ENCODE measurements at places on chromosomes 13 and 19. TPM values are rescaled to one million over a fixed set of nuclear protein-coding genes. Genes with fewer than 3 reads are reported as not detected.

OR7D2 gene
- 0.08 TPM for total RNA-seq

SIGLEC10 gene
- total RNA-seq = 1.4 TPM

ATP4B gene
- not detected for total RNA-seq

SPIB gene
- 46.0 TPM for total RNA-seq

ATXN8OS gene
- not detected for total RNA-seq

ATP12A gene
- 1.4 TPM for total RNA-seq

DNA sequence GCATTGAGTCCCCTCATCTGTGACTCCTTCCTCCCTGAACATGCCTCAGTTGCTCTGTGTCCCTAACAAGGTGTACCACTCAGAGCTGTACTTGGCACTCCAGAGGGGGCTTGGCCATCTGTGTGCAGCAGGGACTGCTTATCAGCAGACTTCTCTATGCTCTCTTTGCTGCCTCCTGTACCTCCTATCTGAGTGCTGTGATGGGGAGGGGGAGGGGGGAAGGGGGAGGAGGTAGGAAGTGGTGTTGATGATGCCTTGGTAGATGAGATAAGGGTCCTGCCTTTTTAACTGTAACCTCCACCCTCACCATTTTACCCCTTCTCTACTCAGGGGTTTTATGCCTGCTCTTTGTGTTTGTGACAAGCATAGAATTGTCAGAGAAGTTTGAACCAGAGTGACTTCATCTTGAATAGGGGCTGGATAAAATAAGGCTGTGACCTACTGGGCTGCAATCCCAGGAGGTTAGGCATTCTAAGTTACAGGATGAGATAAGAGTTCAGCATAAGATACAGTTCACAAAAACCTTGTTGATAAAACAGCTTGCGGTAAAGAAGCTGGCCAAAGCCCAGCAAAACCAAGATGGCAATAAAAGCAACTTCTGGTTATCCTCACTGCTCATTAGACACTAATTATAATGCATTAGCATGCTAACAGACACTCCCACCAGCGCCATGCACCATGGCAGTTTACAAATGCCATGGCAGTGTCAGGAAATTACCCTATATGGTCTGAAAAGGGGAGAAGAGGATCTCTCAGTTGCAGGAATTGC lies 13.2 kb downstream of the PCDH8 start:
- no peak for DNase-seq

GRCh38 chr13:110533771-110534670 lies 27.5 kb downstream of the RAB20 start:
- DNase-seq = no peak

GRCh38 chr13:45368571-45368970 lies 27.6 kb upstream of the TPT1 start:
- no peak for DNase-seq

- DNase-seq = no peak
These were observed 5.1 kb downstream of the GRK1 start for GRCh38 chr13:113672002-113672651.

DNA sequence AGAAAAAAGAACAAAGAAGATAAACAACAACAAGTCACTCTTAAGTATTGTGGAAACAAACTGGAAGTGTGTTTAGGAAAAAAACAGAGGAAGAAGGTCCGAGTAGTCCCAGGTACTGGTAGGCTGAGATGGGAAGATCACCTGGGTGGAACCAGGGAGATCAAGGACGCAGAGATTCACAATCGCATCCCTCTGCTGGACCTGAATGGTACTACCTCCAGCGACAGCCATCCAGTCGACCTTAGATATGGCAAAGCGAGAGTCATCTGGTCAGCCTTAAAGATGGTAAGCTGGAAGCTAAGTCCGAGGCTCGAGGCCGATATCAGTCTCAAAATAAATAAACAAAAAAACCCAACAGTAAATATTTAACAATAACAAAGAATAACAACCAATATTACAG lies 44.9 kb upstream of the ZNF91 start:
- DNase-seq = no peak

- no peak for DNase-seq
These were observed 561.0 kb upstream of the KLF12 start for GRCh38 chr13:74695021-74695800.

DNA sequence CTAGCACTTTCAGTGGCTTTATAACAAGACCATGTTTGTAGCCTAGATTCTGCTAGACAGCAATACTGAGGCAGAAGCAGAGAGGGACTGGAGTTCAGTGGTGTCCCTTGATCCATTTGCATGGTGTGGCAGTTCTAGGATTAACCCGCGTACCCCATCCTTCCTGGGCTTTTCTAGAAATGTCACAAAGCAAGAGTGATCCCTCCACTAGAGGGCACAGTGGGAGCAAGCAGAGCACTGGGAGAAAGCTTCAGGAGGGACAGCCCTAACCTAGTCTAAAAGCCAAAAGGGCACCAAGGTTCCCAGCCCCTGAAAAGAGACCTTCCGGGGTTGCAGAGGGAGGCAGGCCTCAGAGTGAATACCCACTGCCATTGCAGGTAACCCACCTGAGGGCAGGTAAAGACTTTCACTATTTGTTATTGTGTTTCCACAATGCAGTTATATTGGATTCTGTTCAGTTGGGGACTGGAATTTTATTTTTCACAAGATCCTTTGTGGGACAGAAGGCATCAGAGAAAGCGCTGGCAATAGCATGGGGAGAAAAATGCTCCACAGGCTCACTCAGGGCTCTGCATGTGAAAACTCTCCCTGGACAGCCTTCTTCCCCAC lies 170.6 kb downstream of the FLT1 start:
- DNase-seq = peak; percentile 71

DNA sequence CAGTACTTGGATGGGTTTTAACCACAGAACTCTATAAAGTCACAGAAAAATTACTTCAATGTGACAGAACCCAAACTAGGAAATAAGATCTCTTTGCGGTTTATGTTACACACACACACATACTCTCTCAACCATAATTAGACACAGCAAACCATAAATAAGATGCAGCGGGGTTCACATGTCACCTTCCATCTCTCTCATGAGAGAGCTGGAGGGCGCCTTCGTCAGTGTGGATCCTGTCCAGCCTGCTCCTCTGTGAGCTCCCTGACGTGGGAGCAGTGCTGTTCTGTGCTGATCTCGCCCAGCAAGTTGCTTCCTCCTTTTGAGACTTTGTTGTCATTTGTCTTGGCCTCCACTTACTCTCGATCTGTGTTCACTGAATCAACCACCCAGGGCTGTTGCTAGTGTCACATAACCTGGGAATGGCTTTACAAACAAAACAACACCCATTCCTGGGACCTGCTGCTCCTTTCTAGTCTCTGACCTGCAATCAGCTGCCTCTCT lies 204.9 kb upstream of the KL start:
- DNase-seq = peak; percentile 31

DNA sequence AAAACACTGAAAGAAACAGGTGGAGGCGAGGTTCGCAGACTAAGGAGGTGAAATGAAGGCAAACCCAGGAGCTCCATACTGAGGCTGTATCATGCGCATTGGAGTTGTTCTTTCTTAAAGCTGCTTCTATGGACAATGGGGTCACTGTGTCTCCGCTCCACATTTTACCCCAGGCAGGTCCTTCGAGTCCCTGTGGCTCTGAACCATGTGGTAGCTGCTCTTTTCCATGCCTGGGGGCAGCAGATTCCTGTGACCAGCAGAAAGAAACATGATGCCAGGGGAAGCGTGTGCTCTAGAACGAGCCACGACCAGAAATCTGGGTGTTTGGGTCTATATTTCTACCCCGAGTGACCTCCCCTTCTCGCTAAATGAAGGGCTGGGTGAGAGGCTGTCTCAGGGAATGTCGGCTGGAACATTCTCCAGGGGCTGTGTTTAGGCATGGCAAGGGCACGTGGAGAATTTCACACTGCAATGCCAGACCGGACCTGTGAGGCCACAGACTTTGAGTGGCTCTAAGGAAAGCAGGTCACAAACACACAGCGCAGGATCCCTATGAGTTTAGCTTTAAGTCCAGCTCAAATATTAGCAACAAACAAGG lies 95.7 kb upstream of the IRS2 start:
- no peak for DNase-seq

DNA sequence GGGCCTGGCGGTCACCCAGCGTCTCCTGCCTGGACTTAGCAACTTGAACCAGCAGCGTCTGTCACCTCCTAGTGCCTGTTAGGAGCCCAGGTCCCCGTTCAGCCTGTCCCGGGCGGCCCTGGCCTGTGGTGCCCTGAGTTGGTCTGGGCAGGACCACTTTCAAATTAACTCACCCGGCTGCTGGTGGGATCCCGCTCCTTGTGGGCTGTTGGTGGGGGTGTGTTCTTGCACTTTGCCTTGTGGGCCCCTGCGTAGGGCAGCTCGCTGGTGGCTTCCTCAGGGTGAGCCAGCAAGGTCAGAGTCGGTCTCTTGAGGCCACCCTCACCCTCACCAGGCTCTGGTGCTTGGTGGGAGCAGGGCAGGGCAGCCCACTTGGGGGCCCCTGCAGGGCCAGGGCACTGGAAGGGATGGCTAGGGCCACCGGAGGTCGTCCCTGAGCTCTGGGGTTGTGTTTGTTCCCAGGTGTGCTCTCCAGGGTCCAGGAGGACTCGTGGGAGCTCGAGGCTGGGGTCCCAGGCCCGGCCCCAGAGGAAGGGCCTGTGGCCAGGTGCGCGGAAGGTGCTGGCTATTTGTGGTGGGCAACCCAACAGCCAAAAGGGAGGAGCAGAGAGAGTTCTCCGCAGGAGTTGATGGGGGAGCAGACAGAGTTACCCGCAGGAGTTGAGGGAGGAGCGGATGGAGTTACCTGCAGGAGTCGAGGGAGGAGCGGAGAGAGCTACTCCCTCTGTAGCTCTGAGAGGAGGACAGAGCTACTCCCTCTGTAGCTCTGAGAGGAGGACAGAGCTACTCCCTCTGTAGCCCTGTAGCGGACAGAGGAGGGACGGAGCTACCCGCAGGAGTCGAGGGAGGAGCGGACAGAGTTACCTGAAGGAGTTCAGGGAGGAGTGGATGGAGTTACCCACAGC lies 16.9 kb downstream of the TFDP1 start:
- DNase-seq = no peak

GRCh38 chr13:113859311-113860050 lies 4.4 kb downstream of the GAS6 start:
- no peak for DNase-seq

DNA sequence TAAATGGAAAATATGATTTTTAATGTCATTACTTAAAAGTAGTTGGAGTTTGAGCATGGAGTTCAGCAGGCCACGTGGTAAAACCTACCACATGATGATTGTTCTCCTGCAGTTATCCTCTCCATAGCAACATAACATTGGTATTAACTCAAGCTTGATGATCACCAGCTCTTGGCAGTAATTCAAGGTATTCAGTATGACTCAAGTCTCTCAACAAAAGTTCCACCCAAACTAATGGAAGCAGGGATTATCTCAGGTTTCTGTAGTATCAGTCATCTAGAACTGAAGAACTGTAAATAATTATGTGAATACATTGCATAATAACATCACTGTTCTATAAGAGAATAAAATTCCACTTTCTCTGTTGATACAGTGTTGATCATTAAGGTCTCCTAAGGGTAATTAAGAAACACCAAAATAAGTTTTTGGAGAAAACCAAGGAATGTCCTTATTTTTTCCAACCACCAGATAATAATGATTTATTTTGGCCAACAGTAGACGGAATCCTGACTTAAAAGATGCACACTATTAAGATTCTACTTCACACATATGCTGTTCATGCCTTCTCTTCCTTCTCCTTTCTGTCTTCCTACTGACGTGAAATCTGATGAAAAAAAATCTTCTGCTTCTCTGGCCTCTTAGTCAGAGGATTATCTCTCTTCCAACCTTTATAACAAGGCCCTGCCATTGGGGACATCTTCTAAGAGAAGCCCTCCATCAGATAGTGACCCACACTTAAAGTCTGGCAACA lies 1092.3 kb downstream of the EFNB2 start:
- DNase-seq = no peak

DNA sequence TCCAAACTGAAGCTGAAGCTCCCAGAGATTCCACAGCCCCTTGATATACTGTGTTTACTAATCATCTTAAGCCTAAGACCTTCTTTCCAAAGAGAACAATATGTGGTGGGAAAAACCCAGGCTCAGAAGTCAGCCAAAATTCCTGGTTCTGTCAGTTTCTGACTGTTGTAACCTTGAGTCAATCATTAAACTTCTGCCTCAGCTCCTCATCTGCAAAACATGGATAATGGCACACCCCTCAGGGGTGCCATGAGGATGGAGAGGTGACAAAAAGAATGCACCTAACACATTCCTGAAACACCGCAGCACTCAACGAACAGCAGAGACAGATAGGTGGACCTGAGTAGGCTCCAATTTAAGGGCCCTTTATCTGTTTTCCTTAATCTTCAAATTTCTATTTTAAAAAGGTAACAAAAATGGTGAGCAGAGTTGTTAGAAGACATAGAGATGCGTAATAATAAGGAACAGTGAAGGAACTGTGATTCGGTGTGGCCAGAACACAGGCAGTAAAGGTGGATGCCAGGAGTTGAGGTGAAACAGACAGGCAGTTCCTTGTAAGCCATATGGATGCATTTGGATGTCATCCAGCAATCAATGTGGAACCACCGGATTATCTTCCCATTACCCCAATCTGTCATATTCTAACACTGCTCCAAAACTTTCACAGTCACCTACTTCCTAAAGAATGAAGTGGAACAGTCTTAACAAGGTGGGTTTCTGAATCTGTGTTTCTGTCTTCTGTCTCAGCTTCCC lies 56.6 kb upstream of the DOCK9 start:
- no peak for DNase-seq

DNA sequence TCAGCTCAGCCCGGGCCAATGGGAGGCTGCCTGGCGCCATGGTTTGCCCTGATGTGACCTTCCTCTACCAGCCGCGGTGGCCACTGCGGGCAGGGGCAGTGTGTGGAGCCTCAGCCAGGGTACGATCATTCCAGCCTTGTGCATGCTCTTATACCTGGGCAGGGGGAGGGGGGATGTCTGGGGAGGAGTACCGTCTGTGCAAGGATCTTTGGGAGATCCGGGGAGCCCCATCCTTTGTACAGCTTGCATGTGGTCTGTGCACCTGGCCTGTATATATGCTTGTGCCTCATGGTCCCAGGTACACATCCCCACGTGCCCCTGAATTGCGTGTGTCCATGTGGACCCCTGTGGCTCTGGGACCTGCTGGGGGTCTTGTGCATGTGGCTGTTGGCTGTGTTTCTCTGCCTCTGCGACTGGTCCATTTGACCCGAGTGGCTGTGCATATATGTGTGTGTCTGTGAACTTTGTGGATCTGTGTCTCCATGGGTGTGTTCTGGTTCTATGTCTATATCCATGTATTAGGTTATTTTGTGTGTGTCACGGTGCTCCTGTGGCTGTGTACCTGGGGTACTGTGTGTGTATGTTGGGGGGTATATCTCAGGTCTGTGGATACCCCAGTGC lies 12.8 kb upstream of the NANOS3 start:
- peak; percentile 29 for DNase-seq

Measured in colonic mucosa (tissue), 4 donors.